Stimulated activated CD4-positive, alpha-beta T cell treated with anti-CD3 and anti-CD28 coated beads, Interleukin-12 subunit alpha, Interleukin-12 subunit beta, amount 100 ng/mL, for 48 hours (primary cell): ENCODE measurements at places on chromosomes 3 and 15.

GRCh38 chr3:11477407-11477911, 166.3 kb downstream of the VGLL4 start:
- DNase-seq: no peak

DNA sequence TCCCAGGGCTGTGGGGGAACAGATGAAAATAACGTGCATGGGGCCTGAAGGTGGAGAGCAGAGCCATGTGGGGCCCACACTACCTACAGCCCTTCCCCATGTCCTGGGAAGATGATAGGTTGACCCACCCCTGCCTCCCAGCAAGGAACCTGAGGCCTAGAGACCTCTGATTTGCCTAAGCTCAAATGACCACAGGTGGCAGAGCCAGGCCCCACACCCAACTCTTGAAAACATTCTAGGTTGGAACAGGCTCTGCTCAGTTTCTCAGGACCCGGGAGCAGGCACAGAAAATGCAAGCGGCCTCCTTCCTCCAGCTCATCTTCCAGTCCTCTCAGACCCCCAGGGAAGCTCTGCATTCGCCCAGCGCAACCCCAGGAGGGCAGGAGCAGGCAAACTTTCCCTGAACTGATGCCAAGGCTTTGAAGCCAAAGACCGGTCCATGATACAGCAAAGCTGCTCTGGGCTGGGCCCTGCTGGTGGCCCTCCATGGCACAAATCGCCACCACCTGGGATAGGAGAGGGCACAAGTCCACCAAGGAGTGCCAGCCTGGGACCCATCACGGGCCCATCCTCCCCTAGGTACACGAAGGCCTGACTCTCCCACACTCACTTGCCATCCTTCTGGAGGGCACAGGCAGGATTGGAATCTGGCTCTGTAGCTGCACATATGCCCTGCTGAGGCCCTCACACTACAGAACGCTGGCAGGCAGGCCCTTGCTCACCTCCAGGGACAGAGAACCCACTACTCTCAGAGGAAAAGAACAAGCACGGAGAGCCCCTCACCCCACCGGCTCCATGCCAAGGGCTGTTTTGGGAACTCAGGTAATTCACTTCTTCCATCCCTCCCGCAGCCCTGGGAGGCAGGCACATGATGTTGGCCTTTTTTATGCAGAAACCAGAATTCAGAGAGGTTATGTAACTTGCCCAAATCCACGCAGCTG, 51.0 kb upstream of the FURIN start:
- DNase-seq: no peak

GRCh38 chr3:151146731-151147091, 56.3 kb downstream of the GPR171 start:
- no peak for DNase-seq

- DNase-seq: no peak
Observed at GRCh38 chr3:53821631-53822121, 24.5 kb downstream of the CHDH start.

- DNase-seq: no peak
Observed at GRCh38 chr3:156681002-156681401, 6.6 kb downstream of the TIPARP start.

DNA sequence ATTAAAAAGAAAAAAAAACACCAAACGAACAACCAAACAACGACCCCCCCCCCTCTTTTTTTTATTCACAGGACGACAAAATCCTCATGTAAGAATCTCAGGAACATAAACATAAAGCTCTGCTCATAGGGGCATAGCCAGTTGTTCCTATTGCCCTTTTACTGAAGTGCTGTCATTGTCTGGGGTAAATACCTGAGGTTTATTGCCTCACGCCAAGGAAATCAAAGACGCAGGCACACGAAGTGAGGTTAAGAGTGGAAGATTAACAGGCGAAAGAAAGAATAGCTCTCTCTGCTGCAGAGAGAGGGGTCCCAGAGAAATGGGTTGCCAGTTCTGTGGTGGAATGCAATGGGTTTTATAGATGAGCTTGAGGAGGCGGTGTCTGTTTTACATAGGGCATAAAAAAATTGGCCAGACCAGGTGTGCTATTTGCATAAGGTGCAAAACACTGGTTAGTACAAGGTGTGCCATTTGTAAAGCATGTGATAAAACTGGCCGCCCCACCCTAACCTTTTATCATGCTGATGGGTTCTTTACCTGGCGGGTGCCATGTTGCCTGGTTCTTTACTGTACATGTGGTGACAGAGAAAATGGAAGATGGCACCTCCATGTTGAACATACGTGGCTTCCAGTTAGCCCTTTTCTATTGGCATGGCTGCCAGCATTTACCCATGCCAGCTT, 257.6 kb upstream of the ZPLD1 start:
- DNase-seq: no peak

DNA sequence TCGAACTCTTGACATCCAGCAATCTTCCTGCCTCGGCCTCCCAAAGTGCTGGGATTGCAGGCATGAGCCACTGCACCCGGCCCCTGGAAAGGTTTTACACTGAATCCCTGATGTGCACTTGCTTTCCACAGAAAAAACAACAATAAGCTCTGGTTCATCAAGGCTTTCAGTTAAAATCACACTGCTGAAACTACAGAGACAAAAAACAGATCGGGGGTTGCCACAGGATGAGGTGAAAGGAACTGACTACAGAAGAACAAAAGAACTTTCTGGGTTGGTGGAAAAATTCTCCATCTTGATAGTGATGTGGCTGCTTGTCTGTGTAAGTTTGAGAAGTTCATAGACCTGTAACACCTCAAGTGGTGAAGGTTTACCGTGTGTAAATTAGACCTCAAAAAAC, 2.9 kb downstream of the RAB43 start:
- DNase-seq: peak; percentile 47

GRCh38 chr3:9595877-9596276, 42.3 kb upstream of the LHFPL4 start:
- no peak for DNase-seq

GRCh38 chr15:64515196-64515595, 54.8 kb downstream of the ZNF609 start:
- DNase-seq: no peak

DNA sequence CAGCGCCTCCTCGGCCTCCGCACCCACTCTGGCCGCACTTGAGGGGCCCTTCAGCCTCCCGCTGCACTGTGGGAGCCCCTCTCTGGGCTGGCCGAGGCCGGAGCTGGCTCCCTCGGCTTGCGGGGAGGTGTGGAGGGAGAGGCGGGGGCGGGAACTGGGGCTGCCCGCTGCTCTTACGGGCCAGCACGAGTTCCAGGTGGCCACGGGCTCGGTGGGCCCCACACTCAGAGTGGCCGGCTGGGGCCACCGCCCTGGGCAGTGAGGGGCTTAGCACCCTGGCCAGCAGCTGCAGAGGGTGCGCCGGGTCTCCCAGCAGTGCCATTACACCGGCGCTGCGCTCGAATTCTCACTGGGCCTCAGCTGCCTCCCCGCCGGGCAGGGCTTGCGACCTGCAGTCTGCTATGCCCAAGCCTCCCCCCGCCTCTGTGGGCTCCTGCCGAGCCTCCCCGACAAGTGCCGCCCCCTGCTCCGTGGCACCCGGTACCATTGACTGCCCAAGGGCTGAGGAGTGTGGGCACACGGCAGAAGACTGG, 167.1 kb upstream of the PLSCR5 start:
- no peak for DNase-seq

DNA sequence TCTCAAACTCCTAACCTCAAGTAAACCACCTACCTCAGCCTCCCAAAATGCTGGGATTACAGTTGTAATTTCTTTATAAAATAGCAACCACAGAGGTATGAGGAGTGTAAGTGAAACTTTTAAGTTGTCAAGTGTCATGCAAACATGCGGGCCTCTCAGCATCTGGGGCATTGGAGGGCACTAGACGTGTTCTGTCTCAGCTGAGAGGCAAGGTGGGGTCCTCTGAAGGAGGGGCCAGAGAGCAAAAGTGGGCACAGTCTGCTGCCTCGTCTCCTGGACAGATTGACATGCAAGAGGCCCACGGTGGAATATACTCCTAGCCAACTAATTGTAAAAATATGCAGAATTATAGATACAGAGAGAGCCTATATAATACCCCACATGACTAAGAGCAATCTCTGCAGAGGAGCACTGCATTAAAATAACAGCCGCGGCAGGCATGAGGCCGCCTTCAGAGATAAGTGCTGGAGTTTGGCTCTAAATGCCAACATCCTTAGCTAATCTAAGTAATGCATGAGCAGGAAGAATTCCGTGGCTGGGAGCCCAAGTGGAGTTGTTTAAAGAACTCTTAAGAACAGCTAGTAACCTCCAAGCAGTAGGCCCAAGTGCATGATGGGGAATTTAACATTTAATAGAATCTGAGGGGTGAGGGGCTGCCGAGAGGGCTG, 87.8 kb upstream of the RNU6-1 start:
- DNase-seq: no peak

DNA sequence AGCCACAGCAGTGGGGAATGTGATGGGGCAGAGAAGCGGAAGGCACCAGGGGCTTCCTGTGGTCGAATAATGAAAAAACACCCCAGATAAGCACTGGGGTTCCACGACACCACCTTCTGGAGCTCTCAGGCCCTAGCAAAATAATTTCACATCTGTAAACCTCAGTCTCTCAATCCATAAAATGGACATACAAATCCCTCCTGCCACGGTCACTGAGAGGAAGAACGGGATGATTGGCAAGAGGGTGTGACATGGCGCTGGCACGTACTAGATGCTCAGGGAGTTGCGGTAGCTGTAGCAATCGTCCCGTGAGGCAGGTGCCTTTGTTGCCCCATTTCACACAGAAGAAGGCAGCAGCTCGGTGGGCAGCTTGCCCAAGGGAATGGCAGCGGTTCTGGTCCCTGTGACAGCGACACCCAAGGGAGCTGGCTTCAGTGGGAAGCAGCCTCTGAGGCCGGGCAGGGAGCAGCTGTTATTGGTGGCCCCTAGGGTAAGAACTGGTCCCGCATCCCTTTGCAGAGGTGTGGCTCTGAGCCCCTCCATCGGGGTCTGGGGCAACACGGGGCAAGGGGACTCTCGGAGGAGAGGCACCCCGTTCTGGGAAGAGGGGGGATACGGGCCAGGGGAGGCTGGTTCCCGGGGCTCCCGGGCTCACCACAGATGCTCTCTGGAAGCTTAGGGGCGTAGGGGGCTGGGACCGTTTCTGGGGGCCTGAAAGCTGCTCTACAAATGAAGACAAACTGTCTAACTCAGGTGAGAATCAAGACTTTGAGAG, 114.0 kb upstream of the ALDH1A3 start:
- no peak for DNase-seq

DNA sequence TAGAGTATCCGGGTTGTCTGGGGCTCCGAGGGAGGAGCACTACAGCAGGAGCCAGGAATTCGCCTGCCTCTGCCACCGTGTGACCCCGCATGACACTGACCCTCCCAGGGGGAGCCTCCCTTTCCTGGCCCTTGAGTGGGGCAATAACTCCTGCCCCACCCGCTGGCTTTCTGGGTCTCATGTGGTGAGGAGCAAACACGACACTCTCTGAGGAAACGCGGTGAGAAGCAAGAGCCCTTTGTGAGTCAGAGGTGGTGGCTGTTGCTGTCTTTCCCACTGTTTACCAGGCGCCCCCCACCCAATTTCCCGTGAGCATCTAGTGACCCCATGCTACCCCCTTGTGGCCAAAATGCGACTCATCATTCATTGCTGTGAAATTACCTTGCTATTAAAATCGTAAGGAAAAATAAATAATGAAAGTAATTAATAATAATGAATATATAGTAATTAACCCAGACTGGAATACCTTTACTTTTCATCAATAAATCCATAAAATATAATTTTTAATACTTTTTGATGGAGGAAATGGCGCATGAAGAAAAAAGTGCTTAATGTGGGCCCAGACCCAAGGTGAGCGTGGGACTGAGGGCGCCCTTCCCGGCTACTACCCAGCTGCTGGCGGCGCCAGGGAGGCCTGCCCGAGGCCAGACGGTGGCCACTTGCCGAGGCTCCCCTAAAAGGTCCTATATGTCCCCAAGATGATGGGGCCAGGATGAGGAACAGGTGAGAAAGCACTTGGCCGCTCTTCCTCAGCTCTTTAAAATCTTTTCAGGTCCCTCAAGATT, 29.3 kb downstream of the CCNL1 start:
- DNase-seq: no peak

DNA sequence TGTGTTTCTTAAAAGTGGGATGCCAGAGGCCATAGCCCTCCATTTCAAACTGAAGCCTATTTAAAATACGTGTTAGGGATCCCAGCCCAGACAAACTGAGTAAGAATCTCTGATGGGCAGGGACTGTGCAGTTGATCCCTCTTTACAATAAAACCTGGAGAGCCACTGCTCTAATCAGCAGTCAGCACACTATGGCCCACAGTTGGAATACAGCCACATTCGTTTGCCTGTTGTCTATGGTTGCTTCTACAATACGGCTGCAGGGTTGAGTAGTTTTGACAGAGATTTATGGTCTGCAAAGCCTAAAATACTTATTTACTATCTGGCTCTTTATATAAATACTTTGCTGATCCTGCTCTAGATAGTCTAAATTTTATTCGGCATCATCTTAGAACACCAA, 32.4 kb downstream of the TJP1 start:
- DNase-seq: no peak

GRCh38 chr3:152760024-152760563, 74.8 kb upstream of the P2RY1 start:
- no peak for DNase-seq
